ENCODE measurements at places on chromosomes 1 and 21. TPM values are rescaled to one million over a fixed set of nuclear protein-coding genes. Genes with fewer than 3 reads are reported as not detected.

The MRPS21 gene
- 31.4 TPM for total RNA-seq

DNA sequence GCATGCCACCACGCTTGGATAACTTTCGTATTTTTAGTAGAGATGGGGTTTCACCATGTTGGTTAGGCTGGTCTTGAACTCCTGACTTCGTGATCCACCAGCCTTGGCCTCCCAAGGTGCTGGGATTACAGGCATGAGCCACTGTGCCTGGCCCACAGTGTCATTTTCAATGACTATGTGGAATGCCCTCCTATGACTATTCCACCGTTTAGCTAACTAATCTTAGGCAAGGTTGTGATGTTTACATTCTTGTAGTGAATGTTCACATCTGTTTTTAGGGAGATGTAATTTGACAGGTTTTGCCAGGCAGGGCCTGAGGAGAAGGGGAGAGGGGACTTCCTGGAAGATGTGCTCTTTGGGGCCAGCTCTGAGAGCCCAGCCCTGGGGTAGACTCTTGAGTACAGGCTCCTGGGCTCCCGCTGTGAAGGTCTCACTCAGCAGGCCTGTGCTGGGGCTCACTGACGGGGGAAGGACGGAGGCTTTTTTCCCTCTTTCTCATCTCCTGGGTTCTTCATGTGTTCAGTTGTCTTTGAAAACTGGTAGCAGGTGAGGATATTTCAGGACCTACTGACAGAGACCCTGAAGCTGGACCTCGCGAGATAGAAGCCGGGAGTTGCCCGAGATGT, 13.2 kb downstream of the COQ8A start:
- H3K27me3 ChIP-seq = no peaks in the 10 kb centered on the region
- no peak overlapping the region for H3K27ac ChIP-seq
- no peaks in the 10 kb centered on the region for H3K36me3 ChIP-seq
- no peak overlapping the region for H3K4me3 ChIP-seq
- H3K4me1 ChIP-seq = no peaks in the 10 kb centered on the region
- no peak for DNase-seq

The THEMIS2 gene
- total RNA-seq = 115 TPM

- peaks cover 3% of the 10 kb centered on the region for H3K4me1 ChIP-seq
- no peaks in the 10 kb centered on the region for H3K36me3 ChIP-seq
- no peak overlapping the region for H3K4me3 ChIP-seq
- no peak for DNase-seq
Observed at GRCh38 chr21:45026066-45026745, 48.2 kb upstream of the ADARB1 start.

The KRTAP21-2 gene
- not detected for total RNA-seq

The RGSL1 gene
- total RNA-seq = not detected

- no peak overlapping the region for H3K27ac ChIP-seq
- H3K4me3 ChIP-seq = no peak overlapping the region
- H3K4me1 ChIP-seq = no peaks in the 10 kb centered on the region
- no peaks in the 10 kb centered on the region for H3K27me3 ChIP-seq
- H3K36me3 ChIP-seq = no peaks in the 10 kb centered on the region
Observed at GRCh38 chr1:66140072-66140471, 347.4 kb downstream of the PDE4B start.

DNA sequence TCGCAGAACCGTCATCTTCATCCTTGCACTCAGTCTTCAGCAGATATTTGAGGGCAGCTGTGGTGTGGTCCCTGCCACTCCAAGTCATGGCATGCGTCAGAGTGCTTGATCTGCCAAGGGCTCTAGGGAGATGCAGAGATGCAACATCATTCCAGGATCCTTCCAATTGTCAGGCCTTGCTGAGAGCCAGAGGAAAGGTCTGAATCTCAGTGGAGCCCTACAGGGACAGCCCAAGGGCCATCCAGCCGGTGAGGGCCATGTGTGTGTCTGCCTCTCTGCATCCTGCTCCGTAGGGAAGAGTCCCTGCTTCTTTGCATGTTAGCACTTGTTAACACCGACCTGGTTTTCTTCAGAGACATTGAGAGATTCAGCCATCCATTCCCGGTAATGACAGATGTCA, 17.6 kb downstream of the MAPKAPK2 start:
- peaks cover 70% of the 10 kb centered on the region for H3K4me1 ChIP-seq
- no peak for DNase-seq
- H3K36me3 ChIP-seq = no peaks in the 10 kb centered on the region
- no peak overlapping the region for H3K27ac ChIP-seq

The DYRK1A gene
- 64.0 TPM for total RNA-seq

The PCP4L1 gene
- total RNA-seq = 5.8 TPM

GRCh38 chr1:172671591-172671990, 12.7 kb downstream of the FASLG start:
- H3K27me3 ChIP-seq = no peaks in the 10 kb centered on the region
- H3K4me1 ChIP-seq = no peaks in the 10 kb centered on the region
- DNase-seq = no peak
- H3K27ac ChIP-seq = no peak overlapping the region
- H3K36me3 ChIP-seq = no peaks in the 10 kb centered on the region

The DNAJC6 gene
- 5.0 TPM for total RNA-seq

The AQP10 gene
- total RNA-seq = 0.64 TPM

The UBL4B gene
- total RNA-seq = not detected

The OR10J1 gene
- total RNA-seq = not detected

DNA sequence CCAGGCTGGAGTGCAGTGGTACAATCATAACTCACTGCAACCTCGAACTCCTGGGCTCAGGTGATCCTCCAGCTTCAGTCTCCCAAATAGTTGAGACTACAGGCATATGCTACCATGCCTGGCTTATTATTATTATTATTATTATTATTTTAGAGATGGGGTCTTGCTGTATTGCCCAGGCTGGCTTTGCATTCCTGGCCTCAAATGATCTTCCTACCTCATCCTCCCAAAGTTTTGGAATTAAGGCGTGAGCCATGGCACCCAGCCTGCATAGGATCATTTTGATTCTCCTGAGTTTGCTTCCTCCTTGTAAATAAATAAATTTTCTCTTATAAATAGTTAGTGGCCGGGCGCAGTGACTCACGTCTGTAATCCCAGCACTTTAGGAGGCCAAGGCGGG, 6.2 kb downstream of the DDI2 start:
- peaks cover 73% of the 10 kb centered on the region for H3K4me1 ChIP-seq
- no peak overlapping the region for H3K27ac ChIP-seq
- H3K36me3 ChIP-seq = peaks cover 6% of the 10 kb centered on the region
- no peak for DNase-seq
- H3K27me3 ChIP-seq = no peaks in the 10 kb centered on the region

The F13B gene
- not detected for total RNA-seq

DNA sequence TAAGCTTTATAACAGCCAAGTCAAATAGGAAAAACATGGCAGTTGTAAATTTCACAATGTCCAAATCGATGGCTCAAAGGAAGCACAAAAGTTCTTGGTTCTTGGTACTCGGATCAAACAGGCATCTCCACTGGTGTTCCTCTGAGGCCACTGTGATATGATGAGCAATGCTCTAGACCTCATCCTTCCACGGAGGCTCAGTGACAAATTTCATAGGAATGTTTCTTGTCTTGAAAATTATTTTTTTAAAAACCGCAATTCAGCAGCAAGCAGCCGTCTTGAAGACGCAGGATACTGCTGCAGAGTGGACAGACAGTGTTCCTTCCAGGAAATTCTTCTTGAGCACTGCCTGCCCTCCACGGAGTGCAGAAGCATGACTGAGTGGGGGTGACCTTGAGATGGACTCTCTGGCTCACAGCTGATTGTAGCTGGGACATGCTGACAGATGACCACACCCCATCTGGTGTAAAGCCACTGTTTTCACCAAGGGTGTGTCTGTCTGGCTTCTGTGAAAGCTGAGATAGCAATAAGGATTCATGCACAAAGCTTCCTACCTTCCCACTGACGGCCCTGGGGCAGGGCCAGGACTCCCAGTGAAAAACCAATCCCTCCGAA, 61.9 kb downstream of the TIAM1 start:
- H3K36me3 ChIP-seq = no peaks in the 10 kb centered on the region
- no peak for DNase-seq
- no peak overlapping the region for H3K27ac ChIP-seq
- H3K27me3 ChIP-seq = no peaks in the 10 kb centered on the region
- no peak overlapping the region for H3K4me3 ChIP-seq
- no peaks in the 10 kb centered on the region for H3K4me1 ChIP-seq

DNA sequence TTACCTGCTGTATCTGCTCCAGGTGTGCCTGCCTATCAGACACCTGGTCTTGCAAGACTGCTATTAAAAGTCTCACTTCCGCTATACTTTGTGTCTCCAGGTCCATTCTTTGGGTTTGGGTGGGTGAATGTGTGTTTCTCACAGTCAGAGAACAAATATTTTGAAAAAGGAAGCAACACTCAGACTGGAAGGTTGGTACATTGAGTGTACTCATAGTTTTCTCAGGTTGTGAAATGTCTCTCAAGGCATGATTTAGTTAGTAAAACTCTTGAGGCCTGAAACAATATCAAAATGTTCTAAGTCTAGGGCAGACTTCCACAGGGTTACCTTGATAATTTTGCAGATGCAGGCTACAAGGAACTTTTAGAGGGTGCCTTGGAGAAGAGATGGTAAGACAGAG, 429.9 kb upstream of the ZRANB2 start:
- H3K4me3 ChIP-seq = no peak overlapping the region
- H3K36me3 ChIP-seq = no peaks in the 10 kb centered on the region
- H3K27ac ChIP-seq = no peak overlapping the region
- no peak for DNase-seq
- H3K4me1 ChIP-seq = no peaks in the 10 kb centered on the region

The SPRR4 gene
- not detected for total RNA-seq

DNA sequence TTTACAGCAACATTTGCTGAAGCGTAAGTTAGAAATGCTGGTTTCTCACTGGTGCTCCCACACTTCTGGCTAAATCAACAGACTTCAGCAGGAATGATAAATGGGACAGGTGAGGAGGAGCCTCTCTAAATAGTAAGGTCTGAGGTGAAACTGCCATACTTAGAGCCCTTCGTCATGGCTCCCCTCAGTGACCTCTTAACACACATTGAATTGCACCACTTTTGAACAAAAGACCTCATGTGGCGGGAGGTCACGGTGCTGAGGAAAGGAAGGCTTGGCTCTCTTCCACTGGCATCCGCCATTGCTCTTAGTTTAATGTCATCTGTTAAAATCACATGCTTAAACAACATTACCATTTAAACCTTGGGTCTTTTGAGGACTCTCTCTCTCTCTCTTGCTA, 3.4 kb downstream of the MAP3K7CL start:
- no peak for DNase-seq
- no peaks in the 10 kb centered on the region for H3K36me3 ChIP-seq
- no peaks in the 10 kb centered on the region for H3K27me3 ChIP-seq
- no peaks in the 10 kb centered on the region for H3K4me1 ChIP-seq
- no peak overlapping the region for H3K27ac ChIP-seq

The MATN1 gene
- 0.57 TPM for total RNA-seq

The ILF2 gene
- 121 TPM for total RNA-seq

The MAB21L3 gene
- total RNA-seq = 0.58 TPM

DNA sequence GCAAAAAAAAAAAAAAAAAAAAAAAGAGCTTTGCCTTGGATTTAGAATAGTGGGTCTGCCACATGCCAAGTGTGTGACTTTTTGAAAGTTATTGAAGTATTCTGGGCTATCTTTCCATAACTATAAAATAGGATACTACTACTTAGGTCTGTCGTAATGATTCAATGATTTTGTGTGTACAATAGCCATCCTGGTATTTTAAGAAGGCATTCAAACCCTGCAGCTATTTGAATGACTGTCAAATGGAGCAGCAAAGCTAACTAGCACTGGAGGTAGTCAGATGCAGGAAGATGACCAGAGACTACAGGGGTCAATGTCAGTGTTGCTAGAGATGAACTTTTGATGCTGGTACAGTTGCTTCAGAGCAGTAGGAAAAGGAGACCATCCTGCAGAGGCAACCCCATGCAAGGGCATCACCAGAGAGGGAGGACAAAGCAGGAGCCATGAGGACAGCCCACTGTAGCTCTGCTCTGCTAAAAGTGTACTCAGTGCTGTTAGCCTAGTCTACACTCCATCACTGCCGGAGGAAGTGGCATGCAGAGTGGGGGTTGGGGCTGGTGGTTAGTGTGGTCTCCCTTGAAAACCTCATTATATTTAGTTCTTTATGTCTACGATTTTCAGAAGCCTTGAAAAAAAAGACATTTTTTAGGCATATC, 29.0 kb downstream of the DUSP10 start:
- H3K36me3 ChIP-seq = peaks cover 3% of the 10 kb centered on the region
- DNase-seq = no peak
- H3K27me3 ChIP-seq = no peaks in the 10 kb centered on the region

The CLCA2 gene
- 1.8 TPM for total RNA-seq

DNA sequence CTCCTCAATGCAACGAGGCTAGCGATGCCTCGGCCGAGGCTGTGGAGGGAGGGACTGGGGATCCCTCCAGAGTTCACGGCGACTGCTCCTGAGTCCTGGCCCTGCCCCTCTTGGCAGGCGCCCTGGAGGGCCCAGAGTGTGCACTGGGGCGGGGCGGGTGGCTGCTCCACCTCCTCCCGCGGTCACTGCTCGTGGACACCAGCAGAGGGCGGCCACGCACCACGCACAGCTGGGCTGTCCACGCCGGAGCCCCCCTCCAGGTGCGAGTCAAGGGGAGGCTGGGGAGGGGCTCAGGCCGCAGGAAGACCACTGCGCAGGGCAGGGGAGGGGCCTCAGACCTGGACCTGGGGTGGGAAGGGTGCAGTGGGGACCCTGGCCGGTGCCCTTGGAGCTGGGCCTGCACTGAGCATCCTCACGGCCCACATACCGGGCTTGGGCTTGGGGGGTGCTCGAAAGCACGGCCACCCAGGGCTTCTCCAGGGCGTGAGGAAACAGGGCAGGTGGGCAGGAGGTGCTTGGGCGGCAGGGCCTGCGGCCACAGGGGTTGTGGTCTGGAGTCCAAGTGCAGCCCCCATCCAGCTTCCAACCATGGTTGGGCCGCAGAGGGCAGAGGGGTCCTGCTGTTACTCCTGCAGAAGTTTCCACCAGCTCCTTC, 20.6 kb upstream of the TTC34 start:
- peaks cover 3% of the 10 kb centered on the region for H3K27me3 ChIP-seq
- peak; percentile 82 for DNase-seq
- H3K36me3 ChIP-seq = no peaks in the 10 kb centered on the region

- H3K27ac ChIP-seq = no peak overlapping the region
- H3K4me1 ChIP-seq = no peaks in the 10 kb centered on the region
- no peak for DNase-seq
- H3K27me3 ChIP-seq = no peaks in the 10 kb centered on the region
- H3K36me3 ChIP-seq = no peaks in the 10 kb centered on the region
- H3K4me3 ChIP-seq = no peak overlapping the region
Observed at GRCh38 chr1:232211149-232211548, 418.8 kb downstream of the SIPA1L2 start.

DNA sequence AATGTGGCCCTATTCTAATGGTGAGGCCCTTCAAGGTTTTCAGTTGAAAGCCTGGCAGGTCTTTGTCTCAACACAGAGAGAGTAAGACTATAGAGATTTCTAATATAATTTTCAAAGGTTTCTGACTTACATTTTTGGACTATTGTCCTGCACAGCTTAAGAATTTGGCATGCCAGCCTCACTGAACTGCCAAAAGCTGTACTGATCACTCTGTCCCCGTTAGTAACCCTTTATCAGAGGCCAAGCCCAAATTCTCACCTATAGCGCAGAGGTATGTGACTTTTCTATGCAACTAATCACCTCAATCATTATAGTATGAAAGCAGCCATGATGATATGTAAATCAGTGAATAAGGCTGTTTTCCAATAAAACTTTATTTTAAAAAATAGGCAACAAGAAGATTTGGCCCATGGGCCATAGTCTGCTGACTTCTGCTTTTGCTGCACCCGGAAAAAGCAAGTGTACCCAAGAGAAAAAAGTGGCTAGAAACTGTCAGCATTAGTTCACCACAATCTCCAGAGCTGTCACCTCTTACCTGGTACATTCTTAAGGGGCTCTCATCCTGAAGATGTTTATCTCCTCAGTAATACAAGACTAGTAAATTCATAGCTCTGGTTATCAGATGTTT, 85.4 kb downstream of the PIGK start:
- H3K27me3 ChIP-seq = no peaks in the 10 kb centered on the region
- H3K4me1 ChIP-seq = no peaks in the 10 kb centered on the region
- H3K27ac ChIP-seq = no peak overlapping the region
- H3K36me3 ChIP-seq = no peaks in the 10 kb centered on the region

All from lung (tissue), 17 donors.